ENCODE measurements at places on chromosomes 5 and 9.

GRCh38 chr9:34253460-34253837 lies 74.6 kb downstream of the UBAP1 start:
- DNase-seq: no peak

DNA sequence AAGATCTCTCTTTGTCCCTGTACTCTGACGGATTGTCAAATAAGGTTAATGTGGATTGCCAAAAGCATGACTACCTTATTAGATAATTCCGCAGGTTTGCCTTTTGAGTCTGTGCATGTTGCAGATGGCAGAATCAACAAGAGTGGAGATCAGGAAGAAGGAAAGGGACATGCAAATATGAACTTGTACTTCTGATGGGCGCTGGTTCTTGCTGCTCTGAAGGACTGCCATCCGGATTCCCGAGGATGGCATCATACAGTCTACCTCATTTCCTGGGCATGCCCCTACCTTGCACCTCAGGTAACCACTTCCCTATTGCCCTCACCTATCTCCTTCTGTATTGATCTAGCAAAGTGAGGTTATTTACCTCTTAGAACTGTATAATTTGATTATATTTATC lies 504.2 kb downstream of the ACTL7B start:
- DNase-seq: no peak

- no peak for DNase-seq
Observed at GRCh38 chr9:36928670-36929349, 105.3 kb downstream of the PAX5 start.

- DNase-seq: no peak
Observed at GRCh38 chr9:92187390-92187789, 72.2 kb upstream of the SPTLC1 start.

DNA sequence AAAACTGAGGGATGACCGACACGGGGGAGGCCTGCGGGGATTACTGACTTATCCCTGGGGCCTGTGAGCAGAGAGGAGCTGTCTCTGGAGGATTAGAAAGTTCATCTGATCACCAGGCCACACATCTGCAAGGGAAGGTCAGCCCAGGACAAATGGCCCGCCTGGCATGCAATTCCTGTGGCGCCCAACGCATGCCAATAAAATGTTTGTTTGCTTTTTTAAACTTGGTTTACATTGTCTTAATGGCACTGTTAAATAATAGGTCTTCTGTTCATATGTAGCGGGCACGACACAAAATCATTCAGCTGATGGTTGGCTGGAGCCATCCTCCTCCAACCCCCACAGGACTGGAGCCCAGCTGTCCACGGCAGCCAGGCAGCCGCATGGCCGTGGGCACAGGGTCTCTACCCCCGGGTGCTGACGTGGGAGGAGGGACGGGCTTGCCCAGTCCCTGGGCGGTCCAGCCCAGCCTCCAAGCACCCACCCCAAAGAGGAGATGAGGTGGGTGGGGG lies 41.0 kb upstream of the SLC12A7 start:
- peak; percentile 83 for DNase-seq

DNA sequence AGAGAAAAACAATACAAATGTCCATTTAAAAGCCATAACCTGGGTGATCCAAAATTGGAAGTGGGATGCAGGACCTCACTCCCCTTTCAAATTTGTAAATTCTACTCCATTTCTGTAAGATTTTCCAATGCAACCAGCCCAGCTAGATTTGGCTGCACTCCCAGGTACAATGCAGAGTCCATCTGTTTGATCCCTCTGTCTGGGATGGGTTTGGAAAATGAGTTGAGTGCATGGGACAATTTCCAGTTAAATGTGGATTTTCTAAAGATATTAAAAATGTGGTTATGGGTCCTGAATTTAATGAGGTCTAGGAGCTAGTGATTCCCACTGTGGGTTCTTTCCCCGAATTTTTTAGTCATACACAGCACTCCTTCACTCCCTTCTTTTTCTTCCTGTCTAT lies 104.0 kb upstream of the ATP10B start:
- DNase-seq: no peak

GRCh38 chr5:142176255-142176654 lies 67.7 kb downstream of the NDFIP1 start:
- DNase-seq: no peak

DNA sequence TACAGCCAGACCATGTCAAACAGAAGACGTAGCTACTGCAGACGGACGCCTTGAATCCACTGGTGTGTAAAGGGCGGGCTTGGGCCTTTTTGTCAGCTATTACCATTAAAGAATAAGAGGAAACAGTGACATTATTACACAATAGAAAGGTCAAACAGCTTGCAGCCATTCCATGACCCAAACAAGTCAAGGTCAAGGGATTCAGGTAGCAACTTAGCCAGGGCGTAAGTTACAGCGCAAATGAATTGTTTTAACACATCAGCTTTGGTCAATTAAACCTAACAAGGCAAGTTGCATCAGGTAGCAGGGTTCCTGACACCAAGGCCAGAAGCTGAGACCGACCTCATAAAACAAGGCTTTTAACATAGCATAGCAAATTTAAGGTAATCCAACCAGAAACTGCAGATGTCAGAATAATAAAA lies 15.3 kb downstream of the NFIB start:
- no peak for DNase-seq

DNA sequence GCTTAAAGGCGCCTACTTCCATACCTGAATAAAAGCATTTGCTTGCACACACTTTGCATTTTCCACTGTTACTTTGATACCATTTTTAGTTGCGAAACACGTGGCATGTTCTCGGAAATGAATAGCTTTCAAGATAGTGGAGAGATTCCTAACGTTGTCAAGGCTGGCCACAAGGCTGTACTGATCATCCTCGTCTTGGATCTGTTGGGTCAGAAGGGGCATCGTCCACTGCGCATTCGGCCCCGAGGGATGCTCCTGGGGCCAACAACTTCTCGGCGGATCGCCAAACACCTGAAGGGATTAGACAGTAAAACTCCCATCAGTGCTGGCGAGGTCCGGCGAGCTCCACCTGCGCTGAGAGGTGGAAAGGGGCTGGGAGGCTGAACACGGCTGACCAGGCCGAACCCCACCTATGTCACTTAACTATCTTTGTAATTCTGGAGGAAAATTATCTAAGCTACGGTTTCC lies 599 bp downstream of the RAD1 start:
- no peak for DNase-seq

GRCh38 chr5:141402553-141403243 lies at the start of gene PCDHGA9:
Gene PCDHGA9 (plus strand): TSS chr5:141402778. CDS start chr5:141402953, 175 bp downstream.
- DNase-seq: peak; percentile 48

- DNase-seq: no peak
Observed at GRCh38 chr9:112252194-112252593, 77.1 kb upstream of the SUSD1 start.

DNA sequence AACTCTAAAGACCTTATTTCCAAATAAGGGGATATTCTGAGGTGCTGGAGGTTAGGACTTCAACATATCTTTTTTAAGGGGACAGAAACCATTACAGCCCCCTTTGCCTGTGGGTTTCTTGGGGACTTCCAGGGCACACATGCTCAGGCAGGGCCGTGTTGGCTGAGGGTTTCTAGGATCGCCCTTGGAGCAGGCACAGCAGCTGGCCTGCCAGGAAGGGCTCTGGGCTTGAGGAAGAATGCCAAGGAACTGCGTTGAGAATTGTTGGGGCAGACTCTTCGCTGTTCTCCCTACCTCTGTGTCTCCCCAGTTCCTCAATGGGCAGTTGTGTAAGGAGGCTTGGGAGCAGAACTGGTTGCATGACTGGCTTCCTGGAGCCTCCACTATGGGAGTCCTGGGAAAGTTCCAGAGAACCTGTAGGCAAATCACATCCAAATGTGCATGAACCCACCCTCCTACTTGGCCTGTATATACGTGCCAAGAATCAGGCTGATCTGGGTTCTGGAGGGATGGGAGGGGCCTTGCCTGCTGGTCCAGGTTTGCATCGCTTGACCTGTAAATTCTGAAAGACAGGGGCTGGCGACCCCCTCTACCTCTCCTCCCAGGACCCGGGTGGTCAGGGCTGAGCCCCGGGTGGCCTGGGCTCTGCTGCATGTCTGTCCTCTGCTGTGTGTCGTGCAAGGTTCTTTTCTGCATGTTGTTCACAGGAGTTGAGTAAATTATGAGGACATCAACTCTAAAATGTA lies 65.5 kb downstream of the HSPA4 start:
- no peak for DNase-seq

DNA sequence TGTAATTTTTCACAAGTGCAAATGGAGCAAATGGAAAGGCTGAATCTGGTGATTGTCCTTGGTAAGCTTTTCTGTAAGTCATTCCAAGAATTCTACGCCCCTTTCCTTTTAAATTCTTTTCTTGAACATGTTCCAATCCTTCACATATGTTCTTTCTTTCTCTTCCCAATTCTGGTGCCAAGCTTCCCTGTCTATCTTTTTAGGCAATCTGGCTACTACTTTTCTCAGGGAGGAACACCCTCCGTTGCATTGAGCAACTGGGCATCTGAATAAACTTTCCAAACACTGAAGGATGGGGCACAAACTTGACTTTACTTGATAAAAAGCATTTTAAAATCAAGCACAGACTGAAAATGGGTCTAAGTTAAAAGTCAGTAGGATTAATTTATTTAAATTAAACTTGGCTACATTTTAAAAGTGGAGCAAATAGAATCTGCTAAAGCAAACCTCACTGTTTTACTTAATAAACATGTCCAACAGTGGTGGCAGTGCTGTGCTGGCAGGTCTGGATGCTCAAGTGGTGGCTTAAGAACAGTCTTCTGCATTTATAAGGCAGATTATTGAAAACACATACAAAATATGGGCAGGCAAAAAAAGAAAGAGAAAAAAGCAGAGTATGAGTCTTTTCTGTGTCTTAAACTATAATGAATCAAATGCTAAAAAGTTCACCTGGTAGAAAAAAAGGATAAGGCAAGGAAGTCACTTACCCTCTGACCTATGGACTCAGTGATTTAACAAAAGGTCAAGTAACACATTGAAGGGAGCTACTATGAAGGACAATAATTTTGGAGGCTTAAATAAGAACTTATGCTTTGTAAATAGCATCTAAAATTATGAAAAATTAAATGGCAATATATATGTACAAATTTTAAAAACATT lies 5.4 kb downstream of the ELL2 start:
- DNase-seq: no peak

DNA sequence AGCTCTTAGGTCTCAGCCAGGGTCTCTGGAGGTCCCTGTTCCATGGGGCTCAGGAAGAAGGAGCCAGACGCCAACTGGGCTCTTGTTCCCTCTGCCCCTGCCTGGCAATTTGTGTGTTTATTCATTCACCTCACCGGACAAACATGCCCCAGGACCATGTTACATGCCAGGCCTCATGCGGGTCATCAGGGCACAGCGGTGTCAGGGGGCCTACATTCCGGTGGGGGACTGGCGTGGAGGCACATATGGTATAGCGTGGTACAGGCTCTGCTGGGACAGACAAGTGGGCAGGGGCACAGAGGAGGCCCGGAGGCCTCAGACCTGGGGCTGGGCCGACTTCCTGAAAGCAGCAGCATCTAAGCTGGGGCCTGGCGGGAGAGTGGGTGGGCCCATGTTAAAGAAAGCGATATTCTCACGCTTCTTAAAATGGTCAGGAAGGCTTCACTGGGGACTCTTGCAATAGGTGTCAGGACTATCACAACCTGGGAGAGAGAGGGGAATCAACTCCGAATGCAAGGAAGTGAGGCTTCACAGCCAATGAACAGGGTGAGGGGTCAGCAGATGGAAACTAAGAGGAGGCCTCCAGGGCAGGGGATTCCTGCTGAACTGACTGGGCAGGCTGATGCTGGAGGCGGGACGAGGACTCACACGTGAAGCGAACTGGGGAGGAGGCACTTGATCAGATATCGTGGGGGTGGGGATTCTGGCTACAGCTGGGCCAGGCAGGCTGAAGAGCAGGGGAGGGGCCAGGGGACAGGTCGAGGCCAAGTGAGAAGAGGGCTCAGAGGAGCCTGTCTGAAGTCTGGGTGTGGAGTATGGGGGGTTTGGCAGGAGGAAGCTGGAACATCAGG lies 41.9 kb downstream of the NCS1 start:
- DNase-seq: no peak

DNA sequence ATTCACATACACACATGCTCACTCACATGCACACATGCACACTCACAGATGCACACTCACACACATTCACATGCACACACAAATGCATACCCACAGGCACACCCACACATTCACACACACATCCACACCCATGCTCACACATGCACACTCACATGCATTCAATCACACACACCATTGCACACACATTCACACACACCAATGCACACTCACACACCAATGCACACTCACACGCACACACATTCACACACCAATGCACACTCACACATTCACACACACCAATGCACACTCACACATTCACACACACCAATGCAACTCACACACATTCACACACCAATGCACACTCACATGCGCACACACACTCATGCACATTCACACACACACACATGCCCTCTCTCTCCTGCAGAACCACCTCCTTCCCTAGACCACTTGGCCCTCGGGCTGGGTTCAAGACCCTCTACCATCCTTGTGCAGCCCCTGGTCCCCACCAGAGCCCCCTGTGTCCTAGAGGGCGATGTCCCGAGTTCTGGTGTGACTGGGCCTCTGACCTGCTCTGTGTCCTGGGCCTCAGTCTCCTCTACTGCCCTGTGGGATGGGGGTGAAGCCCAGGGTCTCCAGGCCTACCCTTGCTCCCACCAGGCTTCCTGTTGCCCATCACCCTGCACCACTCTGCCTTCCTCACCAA lies 139.0 kb downstream of the OLFM1 start:
- DNase-seq: no peak

DNA sequence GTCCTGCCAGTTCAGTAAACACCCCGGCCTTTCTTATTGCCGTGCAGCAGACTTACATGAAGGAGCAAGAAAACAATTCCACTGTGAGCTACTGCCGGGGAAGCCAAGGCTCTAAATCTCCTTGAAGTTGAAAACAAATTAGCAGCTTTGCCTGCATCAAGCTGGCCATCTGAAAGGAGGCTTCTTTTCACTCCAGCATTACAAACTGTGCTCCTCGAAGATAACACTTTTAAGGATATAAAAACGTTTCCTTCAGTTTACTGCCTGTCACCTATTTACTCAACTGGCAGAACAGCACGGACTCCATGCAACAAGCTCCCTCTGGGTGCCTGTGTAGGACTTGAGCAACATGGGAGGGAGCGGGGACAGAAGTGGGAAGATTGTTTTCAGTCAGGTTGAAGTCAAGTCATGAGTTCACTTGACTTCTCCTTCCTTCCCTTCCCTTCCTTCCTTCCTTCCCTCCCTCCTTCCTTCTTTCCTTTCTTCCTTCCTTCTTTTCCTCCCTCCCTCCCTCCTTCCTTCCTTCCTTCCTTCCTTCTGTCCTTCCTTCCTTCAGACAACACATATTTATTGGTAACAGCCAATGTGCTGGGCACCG lies 67.4 kb downstream of the ZNF608 start:
- no peak for DNase-seq

DNA sequence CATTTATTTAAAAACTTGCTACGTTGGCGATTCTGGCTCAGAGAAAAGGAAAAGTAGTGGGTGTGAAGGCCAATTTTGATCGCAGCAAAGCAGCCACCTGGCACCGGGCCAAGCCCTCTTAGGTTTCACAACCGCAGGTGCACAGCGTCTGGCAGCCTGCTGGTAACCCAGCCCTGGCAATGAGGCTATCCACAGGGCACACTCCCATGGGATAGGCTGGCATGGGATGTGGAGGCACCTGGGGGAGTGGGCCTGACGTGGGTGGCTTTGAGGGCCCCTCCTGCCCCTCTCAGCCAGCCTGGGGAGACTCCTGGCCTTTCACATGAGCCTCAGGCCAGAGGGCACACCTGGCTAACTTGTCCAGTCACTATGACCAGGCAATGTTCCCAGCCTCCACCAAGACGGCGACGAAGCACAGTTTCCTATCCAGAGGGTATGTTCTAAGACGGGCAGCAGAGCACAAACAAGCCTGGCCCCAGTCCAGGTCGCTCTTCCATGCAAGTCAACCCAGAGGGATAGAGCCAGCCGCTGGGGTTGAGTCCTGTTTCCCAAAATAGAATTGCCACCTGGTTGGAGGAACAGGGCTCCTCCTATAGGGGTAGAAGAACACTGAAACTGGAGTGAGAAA lies 19.0 kb downstream of the CMBL start:
- peak; percentile 59 for DNase-seq
